Putamen (tissue), 1 donor: ENCODE measurements at places on chromosomes 6 and 20.

- no peak for DNase-seq
Measured at GRCh38 chr20:7038029-7038428, 270.5 kb downstream of the BMP2 start.

- DNase-seq = no peak
Measured at GRCh38 chr6:151948002-151948743, 140.7 kb downstream of the ESR1 start.

DNA sequence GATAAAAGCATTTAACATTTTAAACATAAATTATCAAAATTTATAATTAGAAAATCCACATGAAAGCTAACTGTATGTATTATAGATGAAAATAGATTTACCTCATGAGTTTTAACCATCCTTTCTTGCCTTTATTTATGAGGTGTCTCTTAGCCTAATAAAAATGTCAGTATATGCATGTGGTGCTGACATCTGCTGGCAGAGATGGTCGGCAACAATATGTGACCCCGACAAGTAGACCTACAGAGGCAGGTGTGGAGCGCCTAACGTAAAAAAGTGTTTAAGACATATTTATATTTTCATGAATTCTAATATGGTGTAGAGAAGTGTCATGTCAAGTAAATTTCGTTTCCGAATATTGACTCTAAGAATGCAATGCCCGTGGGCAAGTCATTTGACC lies 149.0 kb upstream of the FUT9 start:
- DNase-seq = peak; percentile 6

DNA sequence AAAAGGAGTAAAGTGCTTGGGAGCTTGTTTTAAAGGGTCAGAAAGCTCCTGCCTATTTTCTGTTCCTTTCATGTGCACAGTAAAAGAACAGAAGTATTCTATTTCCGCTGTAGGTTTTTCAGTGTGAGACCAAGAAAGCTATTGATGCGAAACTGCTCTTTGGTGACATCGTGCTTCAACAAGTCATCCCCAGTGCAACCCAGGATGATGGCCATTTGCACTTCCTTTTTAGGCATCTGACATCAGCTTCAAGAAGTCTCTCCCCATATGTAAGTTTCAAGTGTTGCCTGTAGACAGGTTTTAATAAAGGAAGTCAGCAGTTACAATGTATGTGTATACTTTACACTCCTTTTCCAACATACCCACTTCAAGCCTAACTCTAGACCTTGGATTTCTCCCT lies 131.6 kb downstream of the RFX6 start:
- DNase-seq = no peak

GRCh38 chr6:142361779-142362750 lies 60.3 kb downstream of the ADGRG6 start:
- no peak for DNase-seq

- DNase-seq = no peak
Measured at GRCh38 chr20:36527331-36528125, 13.8 kb upstream of the MYL9 start.

- no peak for DNase-seq
Measured at GRCh38 chr20:1686151-1686748, 28.7 kb upstream of the SIRPG start.

DNA sequence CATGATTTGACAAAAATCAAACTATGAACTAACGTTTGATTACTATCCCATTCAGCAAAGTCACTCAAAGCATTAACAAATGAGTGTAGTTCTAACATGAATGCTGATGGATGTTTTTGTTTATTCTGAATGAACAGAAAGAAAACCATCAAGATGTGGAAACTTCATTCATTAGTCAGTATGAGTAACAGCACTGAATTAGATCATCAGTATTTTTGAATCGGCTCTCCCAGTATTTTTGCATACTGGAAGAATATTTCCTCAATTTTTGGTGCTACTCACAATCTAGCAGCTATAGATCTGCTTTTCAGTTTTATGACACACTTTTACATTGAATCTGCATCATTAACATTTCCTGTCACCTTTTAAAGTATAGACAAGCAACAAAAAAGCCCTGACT lies 63.8 kb upstream of the CD83 start:
- DNase-seq = no peak

DNA sequence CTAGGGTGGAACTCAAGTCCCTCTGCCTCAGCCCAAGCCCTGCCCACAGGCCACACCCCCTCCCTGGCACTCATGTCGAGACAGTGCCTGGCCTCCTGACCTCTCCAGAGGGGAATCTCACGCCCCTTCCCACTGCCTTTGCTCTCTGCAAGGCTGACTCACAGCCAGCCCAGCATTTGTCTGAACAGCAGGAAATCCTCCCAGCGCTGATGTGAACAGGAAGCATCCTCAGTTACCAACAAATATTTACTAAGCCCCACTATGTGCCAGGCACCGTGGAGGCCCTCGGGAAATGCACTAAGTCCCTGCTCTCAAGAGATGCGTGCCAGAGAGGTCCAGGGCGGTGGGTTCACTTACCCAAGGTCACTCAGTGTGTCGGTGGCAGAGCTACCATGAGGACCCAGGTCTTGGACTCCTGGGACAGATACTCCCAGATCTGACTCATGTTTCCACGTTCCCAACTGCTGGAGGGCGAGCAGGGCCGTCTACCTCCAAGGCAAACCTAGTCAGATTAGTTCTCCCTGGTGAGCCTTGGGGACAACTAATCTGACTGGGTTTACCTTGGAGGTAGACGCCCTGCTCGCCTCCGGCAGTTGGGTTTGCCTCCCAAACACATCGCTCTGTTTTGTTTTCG lies 7.8 kb downstream of the ADA start:
- no peak for DNase-seq

DNA sequence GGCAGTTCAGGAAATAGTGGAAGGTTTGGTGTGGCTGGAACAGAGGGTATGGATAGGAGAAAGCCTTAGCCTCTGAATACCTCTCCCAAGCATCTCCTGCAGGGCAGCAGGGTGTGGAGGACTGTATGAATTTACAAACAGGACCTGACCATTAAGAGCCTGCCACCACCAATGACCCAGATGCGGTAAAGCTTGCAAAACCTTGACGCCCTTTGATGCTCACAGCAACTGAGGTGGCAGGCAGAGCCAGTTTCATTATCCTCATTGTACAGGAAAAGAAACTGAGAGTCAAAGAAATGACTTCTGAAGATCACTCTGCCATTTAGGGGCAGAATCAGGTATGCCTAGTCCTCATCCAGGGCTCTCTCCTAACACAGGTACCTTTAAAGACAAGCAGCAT lies 2.4 kb downstream of the HM13 start:
- DNase-seq = no peak

DNA sequence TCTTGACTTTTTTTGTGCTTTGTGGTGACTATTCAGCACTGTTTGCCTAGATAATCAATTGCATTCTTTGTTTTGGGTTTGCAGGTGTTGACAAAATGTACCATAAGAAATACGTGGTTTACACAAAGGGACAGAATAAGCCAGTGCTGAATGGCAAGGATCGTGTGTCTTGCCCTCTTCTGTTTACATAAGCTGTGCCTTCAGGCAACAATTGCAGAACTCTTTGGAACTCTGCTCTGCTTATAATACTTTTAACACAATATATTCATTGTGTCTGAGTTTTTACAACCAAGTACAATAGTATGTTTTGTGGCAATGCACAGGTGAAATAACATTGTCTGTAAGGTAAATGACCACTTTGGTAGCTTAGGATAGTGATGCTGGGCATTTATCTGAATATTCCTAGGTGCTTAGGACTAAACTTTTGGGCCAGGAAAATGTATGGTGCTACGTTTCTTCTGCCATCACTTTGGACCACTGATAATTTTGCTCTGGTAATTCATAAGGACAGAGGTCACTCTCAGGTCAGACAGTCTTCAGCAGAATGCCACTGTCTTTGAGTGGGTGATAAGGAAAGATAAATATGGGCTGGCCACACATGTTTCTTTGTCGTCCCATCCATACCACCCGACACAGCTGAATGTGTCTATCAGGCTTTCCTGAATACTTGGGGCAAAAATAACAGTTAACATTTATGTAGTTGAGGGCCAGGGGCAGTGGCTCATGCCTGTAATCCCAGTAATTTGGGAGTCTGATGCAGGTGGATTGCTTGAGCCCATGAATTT lies 344.6 kb upstream of the IMPG1 start:
- DNase-seq = no peak

GRCh38 chr6:76867182-76867581 lies 596.1 kb downstream of the HTR1B start:
- DNase-seq = no peak

- DNase-seq = no peak
Measured at GRCh38 chr6:37595859-37596258, 96.2 kb upstream of the CCDC167 start.

- DNase-seq = no peak
Measured at GRCh38 chr6:25984265-25984664, 21.7 kb downstream of the TRIM38 start.

- no peak for DNase-seq
Measured at GRCh38 chr20:10536531-10536930, 101.4 kb downstream of the SLX4IP start.

DNA sequence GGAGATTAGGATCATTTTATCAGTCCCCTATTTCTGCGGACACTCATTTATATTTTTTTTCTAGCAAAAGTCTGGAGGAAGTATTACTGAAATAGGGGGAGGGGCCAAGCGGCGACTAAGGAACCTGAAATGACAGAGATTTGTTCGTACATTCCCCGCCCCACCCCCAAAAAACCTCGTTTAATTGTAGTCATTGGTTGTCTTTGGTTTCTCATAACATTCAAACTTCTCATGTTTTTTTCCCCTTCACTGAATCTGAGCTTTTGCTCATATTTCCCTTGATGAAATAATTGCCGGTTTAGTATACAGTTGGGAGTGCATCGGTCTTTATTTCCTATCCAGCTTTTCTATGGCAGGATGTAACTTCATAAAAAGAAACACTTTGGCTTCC lies 768 bp upstream of the FYN start:
- DNase-seq = no peak

- DNase-seq = no peak
Measured at GRCh38 chr20:19821606-19822005, 63.5 kb downstream of the RIN2 start.

GRCh38 chr6:30157999-30158398 lies 3.0 kb downstream of the TRIM10 start:
- DNase-seq = no peak

GRCh38 chr20:33443006-33443511 lies 504 bp downstream of the SNTA1 start:
- no peak for DNase-seq

GRCh38 chr6:147728903-147729302 lies 220.4 kb downstream of the SAMD5 start:
- no peak for DNase-seq

GRCh38 chr20:58312836-58313235 lies 3.3 kb downstream of the RAB22A start:
- DNase-seq = no peak

- no peak for DNase-seq
Measured at GRCh38 chr20:35601990-35602389, 13.6 kb upstream of the SPAG4 start.

GRCh38 chr6:110949679-110950285 lies 8.7 kb upstream of the GTF3C6 start:
- no peak for DNase-seq

DNA sequence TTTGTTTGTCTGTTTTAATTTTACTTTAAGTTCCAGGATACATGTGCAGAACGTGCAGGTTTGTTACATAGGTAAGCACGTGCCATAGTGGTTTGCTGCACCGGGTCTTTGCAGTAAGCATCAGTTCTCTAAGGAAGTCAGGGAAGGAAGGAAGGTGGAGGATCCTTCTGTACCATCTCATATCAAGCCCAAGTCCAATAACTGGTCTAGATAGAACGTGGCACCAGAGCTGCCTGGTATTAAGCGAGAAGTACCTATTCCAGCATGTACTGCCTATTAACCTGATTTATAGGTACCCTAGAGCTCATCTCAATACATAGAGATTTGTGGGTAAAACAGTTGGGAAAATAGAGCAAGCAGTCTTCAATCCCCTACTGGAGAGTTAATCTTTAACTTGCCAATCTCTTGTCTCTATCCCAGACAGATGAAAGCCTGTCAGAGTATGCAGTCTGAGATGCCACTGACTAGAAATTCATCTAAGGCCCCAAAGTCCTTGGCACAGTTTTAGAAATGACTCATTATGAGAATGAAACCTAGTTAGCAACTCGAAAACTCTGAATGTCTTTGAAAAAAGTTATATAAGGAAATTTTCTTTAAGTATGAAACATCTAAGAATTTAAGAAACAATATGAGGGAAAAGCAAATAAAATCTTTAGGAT lies 144.9 kb downstream of the TFAP2A start:
- no peak for DNase-seq

DNA sequence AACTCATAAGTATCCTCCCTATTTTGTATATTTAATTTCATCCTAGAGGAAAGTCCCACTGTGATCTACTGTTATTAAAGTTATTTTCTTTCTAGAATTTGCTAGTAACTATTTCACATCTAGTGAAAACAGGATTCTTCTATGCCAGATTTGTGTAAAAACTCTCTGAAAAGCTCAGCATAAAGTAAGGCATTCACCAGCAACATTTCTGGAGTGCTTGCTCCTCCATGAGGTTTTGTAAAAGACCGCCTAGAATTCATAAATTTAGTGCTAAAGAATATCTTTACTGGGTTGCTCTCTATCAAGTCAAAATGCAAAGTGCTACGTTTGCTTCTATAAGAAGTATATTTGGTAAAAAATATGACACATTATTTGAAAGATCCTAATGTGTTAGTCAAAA lies 173.5 kb upstream of the IRAK1BP1 start:
- no peak for DNase-seq

GRCh38 chr6:15661853-15662325 lies 939 bp downstream of the DTNBP1 start:
- no peak for DNase-seq

GRCh38 chr6:37285861-37286311 lies 27.9 kb upstream of the TMEM217 start:
- DNase-seq = no peak

- DNase-seq = no peak
Measured at GRCh38 chr6:161815965-161816364, 542.1 kb upstream of the AGPAT4 start.

- DNase-seq = no peak
Measured at GRCh38 chr6:81812401-81812800, 59.9 kb upstream of the TENT5A start.

GRCh38 chr6:129555206-129555832 lies 154.7 kb downstream of the ARHGAP18 start:
- DNase-seq = no peak

GRCh38 chr6:109526905-109527628 lies 44.0 kb upstream of the ZBTB24 start:
- DNase-seq = peak; percentile 45

DNA sequence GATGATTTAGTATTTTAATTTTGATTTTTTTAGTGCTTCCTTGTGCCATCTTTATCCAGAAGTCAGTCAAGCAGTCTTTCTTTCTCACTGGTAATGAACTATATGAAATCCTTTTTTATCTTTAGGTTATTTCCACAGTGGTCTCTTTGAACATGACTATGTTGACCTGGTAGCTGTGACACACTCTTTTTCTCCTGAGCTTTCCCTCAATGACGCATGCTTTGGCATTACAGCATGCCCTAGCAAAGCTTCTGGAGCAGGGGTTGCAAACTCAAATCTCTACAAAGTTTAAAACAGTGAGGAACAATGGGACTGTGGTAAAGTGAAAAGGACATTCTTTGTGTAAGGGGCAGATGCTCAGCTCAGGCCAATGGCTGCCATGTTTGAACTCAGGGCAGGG lies 4.5 kb upstream of the PLAGL1 start:
- DNase-seq = no peak

- DNase-seq = no peak
Measured at GRCh38 chr6:18561037-18561750, 174.0 kb downstream of the RNF144B start.
